ENCODE measurements at places on chromosomes 5 and 9.

DNA sequence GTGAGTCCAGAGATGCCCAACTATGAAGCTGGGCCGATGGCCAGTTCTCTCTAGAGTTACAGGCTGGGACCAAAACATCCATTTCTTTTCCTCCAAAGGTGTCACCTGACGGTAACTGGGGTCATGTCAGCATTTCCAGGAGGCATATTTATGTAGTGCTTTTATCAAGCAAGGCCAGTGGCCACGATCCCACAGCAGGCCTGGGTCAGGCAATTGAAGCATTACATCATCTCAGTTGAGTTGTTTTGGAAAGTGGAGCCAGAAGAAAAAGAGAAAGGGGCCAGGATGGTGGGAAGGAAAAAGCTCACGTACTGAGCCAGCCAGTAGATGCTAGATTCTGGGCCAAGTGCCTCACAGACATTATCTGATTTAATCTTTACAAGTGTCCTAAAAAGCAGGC lies 73.9 kb upstream of the BRINP1 start:
- DNase-seq: no peak

DNA sequence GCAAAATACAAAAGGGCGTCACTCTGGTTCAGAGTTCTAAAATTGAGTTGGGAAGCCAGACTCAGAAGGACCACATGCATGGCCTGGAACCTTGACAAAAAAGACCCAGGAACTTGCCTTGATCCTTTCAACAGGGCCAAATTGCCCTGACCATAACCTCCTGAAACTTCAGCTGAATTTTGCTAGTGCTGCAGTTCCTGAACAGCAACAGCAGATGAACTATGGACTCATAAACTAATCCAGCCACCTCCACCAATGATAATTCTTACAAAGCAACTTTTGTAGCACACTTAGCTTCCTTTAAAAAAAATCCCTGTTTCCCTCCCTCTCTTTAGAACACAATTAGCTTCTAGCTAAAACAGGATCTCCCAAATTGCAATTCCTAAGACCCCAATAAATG lies 155.9 kb downstream of the MAT2B start:
- DNase-seq: no peak

GRCh38 chr9:110541950-110542349 lies 37.6 kb downstream of the SVEP1 start:
- no peak for DNase-seq

DNA sequence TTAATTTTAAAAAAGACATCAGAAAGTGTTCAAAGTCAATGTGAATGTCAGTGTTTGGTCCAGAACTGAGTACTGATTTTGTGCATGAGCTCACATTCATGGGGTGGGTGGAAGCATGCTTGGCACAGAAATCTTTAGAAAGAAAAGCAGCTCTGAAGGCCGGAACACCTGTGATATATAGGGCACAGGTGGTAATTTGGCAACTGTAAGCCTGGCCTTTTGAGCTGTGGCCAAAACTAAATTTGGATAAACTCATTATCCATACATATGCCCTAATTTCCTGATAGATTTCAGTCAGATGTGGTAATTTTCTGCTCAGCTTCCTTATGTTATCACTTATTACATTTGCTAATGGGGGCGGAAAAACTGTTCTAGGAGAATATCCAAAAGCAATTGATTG lies 211.4 kb downstream of the HCN1 start:
- DNase-seq: no peak

GRCh38 chr5:13913962-13914361 lies 30.5 kb downstream of the DNAH5 start:
- DNase-seq: no peak

GRCh38 chr9:38671372-38671731 lies 48.6 kb downstream of the FAM240B start:
- no peak for DNase-seq

DNA sequence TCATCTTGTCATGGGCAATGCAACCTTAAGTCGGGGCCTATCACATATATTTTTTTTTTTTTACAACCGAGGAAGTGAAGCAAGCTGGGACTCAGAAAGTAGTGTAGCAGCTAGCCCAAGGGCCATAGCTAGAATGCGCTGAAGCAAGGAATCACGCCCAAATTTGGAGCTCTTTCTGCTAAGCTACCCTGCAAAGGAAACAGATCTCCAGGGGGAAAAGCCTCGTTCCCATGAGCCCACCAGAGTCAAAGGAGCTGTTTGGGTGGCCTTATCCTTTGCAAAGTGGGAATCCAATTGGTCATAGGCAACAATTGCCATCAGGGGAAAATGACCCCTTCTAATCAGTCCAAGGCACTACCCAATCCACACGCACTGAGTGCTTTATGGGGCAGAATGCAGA lies 390.4 kb downstream of the EBF1 start:
- DNase-seq: no peak

GRCh38 chr5:4142842-4143241 lies 547.2 kb downstream of the IRX1 start:
- DNase-seq: no peak

DNA sequence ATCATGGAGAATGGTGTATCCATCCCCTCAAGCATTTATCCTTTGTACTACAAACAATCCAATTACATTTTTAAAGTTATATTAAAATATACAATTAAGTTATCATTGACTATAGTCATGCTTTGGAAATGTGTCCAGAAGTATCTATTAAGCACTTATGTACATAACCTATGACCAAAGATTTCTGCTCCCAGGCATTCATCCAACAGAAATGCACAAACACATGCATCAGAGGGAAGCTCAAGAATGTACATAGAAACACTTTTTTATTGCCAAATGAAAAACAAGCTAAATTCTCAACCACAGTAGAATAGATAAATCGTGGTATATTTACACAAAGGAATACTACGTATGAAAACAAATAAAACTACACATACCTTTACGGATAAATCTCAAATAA lies 700.5 kb upstream of the ZNF608 start:
- no peak for DNase-seq

- DNase-seq: peak; percentile 39
Measured at GRCh38 chr9:37747271-37747753, 6.3 kb upstream of the TRMT10B start.

DNA sequence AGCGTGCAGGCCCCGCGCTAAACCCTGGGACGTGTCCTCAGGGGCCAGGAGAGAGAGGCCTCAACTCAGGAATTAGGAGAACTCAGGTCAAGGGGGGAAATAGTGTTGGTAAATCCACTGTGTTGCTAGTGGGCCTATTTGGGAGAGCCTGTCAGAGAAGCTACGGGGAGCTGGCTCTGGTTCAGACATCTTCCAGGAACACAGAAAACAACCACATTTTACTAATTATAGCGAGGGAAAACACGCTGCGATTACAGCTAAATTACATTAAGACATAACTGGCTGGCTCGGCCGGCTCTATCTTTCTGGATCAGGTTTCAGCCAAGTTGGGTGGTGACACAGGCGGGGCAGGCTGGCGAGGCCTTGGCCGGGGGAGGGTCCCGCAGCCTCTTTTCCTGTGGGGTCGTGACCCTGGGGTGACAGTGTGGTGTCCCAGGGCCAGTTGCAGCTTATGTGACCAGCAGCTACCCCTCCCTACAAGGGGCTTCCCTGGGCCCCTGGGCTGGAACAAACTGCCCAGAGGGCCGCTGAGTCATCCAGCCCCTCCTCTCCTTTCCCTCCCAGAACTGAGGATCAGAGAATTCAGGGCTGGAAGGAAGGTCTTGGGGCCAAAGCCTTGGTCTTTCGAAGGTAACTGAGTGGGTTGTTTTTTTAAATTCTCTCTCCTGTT lies 75.1 kb downstream of the FGF18 start:
- no peak for DNase-seq

Data from activated T-cell treated with anti-CD3 and anti-CD28 coated beads for 1 hour (primary cell).